ENCODE measurements at places on chromosomes 5 and 9. TPM values are rescaled to one million over a fixed set of nuclear protein-coding genes. Genes with fewer than 3 reads are reported as not detected.

Gene LTC4S
- 6.3 TPM for total RNA-seq

Gene CFAP157
- total RNA-seq: not detected

Gene PCDHB2
- total RNA-seq: not detected

Gene MSH3
- 18.6 TPM for total RNA-seq

Gene UGT3A1
- not detected for total RNA-seq

Gene FAM53C
- 29.3 TPM for total RNA-seq

Gene PRDM9
- not detected for total RNA-seq

Gene PCDHA4
- not detected for total RNA-seq

Gene IL3
- not detected for total RNA-seq

Measured in activated naive CD8-positive, alpha-beta T cell treated with anti-CD3 and anti-CD28 coated beads, Interleukin-2, amount 10 ng/mL, durations not matched to agents 7 days and 5 days (primary cell).